Astrocyte of the cerebellum (primary cell): ENCODE measurements at places on chromosomes 1 and 21.
A peak's percentile ranks its signal among the peaks of the same experiment; 100 is the strongest.

DNA sequence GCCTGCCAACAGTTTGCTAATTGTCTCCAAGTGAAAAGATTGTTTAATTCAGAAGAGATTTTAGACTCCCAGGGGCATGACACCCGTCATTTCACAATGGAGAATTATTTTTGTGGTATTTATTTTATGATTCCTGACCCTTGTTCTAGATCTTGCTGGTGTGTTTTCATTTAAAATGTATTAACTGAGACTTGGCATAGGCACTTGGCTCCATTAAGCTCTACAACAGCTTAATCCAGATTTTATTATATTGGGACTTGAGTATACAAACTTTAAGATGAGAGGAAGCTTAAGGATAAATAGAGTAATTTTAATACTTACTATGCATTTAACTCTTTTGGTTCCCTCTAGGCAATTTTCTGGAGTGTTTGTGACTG, 101.3 kb upstream of the KCNE2 start:
- no peak for DNase-seq

GRCh38 chr1:236143104-236143948, 987 bp downstream of the GPR137B start:
- no peak for DNase-seq

- DNase-seq: peak; percentile 12
Observed at GRCh38 chr1:186722711-186723309, 42.6 kb upstream of the PTGS2 start.

- no peak for DNase-seq
Observed at GRCh38 chr1:93990010-93990409, 80.8 kb upstream of the GCLM start.

DNA sequence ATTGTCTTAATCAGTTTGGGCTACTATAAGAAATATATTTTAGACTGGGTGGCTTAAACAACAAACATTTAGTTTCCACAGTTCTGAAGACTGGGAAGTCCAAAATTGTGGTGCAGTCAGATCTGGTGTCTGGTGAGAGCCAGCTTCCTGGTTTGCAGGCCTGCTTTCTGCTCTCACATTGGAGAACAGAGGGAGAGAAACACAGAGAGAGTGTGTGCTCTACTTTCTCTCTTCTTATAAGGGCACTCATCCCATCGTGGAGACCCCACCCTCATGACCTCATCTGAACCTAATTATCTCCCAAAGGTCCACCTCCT, 4.1 kb downstream of the LEPR start:
- no peak for DNase-seq

DNA sequence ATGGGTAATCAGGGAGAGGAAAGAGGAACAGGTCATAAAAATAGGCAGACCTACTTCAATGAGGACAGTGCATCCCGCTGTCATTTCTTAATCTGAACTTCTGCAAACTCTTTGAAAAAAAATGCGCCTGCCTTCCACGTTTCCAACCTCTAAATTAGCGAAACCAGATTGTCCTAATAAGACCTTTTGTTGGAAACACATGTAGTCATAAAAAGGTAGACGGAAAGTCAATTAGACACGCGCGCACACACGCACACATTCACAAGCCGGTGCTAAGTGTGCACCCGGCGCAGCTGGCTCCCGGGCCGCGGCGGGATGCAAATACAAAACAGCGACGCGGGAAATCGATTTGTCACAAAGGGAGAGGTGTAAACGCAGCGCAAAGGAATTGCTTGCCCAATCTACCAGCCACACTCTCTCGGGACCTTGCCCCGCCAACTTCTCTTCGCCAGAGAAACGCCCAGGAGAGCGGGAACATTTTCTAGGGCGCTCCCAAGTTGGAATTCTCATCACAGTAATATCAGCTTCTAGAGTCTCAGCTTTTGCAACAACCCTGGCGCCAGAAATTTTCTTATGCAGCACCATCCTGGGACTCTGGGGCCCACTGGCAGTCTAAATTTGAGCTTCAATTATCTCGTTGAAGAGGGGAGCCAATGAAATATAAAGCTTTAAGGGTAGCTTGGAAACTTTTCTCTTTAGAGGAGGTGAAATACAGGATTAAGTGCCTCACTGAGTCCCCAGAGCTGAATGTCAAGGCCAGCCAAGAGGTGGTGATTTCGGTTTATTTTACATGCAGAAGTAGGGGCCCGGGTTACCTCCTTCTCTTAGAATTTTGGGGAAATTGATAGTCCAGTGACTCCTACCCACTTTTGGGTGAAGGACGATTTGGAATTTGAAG, 4.5 kb downstream of the PRRX1 start:
- no peak for DNase-seq

GRCh38 chr21:38824124-38824822, 18.5 kb downstream of the ETS2 start:
- DNase-seq: no peak

- DNase-seq: no peak
Observed at GRCh38 chr1:85339089-85339488, 62.7 kb upstream of the BCL10 start.

- DNase-seq: no peak
Observed at GRCh38 chr1:100832694-100833428, 61.8 kb downstream of the EXTL2 start.

DNA sequence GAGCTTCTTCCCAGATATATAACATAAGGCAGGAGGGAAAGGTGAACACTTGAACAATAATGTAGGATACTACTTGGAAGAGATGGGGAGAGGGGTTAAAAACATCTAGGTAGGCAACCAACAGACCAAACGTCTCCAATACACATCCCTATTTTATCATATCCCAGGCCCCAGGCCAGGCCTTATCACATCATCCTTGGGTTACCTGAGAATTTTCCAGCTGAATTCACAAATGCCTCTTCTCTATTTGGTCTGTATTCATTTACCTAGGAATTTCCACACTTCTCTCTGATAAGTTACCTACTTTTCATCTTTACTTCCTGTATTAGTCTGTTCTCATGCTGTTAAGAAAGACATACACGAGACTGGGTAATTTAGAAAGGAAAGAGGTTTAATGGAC, 141.9 kb upstream of the C1orf21 start:
- DNase-seq: no peak

DNA sequence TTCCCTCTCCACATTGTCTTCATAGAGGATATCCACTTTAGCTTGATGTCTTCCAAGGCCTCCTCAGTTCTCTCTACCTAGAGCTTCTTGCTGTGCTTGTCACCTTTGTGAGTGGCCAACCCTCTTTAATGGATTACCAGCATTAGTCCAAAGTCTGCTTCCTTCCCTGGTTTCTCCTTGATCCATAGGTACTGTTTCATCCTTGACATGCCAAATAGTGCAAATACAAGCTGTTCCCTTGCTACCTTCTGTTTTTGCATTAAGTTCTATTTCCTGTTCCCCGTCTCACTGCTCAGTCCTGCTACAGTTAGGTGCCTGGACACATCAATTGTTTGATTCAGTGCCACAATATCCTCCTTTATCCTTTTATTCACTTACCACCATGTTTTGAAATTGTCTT, 19.2 kb downstream of the MAST2 start:
- no peak for DNase-seq

GRCh38 chr1:8027748-8028570, 1.9 kb upstream of the ERRFI1 start:
- DNase-seq: no peak

GRCh38 chr1:175338387-175339135, 146.0 kb upstream of the KIAA0040 start:
- no peak for DNase-seq

- DNase-seq: no peak
Observed at GRCh38 chr1:182121787-182122186, 60.3 kb upstream of the ZNF648 start.

- DNase-seq: no peak
Observed at GRCh38 chr1:156444407-156445001, 56.1 kb downstream of the MEF2D start.

DNA sequence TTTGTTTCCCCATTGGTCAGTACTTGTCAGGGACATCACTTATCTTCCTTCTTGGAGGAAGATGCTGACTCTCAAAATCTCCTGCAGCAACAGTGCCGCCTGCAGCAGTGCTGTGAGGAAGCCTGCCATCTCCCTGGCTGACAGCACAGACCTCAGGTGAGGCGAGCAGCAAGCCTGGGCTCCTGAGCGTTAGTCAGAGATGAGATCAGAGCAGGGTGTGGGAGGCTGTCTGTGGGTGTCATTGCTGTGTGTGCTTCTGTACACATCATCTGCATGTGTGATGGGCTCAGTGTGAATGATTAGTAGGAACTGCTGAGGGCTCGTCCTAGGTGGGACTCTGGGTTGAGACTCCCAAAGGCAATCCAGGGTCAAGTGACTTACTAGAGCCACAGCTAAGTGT, 6.1 kb downstream of the STRIP1 start:
- no peak for DNase-seq
